ENCODE measurements at places on chromosomes 3 and 15. TPM values are rescaled to one million over a fixed set of nuclear protein-coding genes. Genes with fewer than 3 reads are reported as not detected.
A peak's percentile ranks its signal among the peaks of the same experiment; 100 is the strongest.

DNA sequence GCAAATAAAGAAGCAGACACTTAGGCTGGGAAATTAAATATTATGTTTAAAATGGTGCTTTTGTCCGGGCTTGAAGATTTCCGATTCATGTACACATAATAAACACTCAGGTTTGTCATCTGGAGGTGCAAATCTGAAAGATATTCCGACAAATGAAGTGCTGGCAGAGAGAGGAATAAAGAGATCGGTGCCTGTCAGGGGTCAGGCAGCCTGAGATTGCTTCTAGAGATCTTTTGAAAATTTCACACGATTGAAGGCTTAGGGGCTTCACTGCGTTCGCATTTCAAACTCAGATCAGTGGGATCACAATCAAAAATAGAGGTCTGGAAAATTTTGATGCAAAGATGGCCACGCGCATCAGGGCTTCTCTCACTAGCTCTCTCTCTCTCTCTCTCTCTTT lies 33.2 kb downstream of the NR2F2 start:
- no peaks in the 10 kb centered on the region for H3K36me3 ChIP-seq
- no peak overlapping the region for H3K4me3 ChIP-seq
- no peak overlapping the region for H3K27ac ChIP-seq
- no peaks in the 10 kb centered on the region for H3K27me3 ChIP-seq
- H3K4me1 ChIP-seq, result peaks cover 31% of the 10 kb centered on the region
- no peak for DNase-seq

GRCh38 chr3:155233213-155233612 lies 60.3 kb downstream of the STRIT1 start:
- H3K36me3 ChIP-seq, result no peaks in the 10 kb centered on the region
- H3K4me1 ChIP-seq, result no peaks in the 10 kb centered on the region
- H3K27me3 ChIP-seq, result no peaks in the 10 kb centered on the region
- no peak overlapping the region for H3K4me3 ChIP-seq
- peak overlapping the region; percentile 93 for H3K27ac ChIP-seq
- DNase-seq, result peak; percentile 83

GRCh38 chr3:194294895-194295214 lies 56.3 kb downstream of the CPN2 start:
- no peaks in the 10 kb centered on the region for H3K27me3 ChIP-seq
- no peak for DNase-seq
- H3K27ac ChIP-seq, result no peak overlapping the region
- H3K4me1 ChIP-seq, result peaks cover 13% of the 10 kb centered on the region

PRKAR2A gene
- total RNA-seq, result 26.8 TPM

LOXL1 gene
- 59.0 TPM for total RNA-seq

DNA sequence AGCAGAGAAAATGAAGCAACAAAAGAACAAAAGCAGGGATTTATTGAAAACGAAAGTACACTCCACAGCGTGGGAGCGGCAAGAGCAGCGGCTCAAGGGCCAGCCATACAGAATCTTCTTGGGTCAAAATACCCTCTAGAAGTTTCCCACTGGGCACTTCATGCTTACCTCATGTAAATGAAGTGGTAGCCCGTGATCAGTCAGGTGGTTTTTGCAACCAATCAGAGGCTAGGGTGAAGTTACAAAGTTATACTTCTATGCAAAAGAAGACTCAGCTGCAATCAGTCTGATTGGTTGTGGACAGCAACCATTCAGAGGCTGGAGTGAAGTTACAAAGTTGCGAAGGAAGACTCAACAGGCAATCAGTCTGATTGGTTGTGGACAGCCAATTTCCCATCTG lies 37.8 kb upstream of the TRH start:
- H3K4me3 ChIP-seq, result peak overlapping the region; percentile 1
- no peaks in the 10 kb centered on the region for H3K27me3 ChIP-seq
- H3K36me3 ChIP-seq, result no peaks in the 10 kb centered on the region
- H3K27ac ChIP-seq, result no peak overlapping the region

MESP2 gene
- not detected for total RNA-seq

ACAN gene
- 0.16 TPM for total RNA-seq

IL20RB gene
- 0.41 TPM for total RNA-seq

- H3K36me3 ChIP-seq, result no peaks in the 10 kb centered on the region
- H3K27ac ChIP-seq, result no peak overlapping the region
These were observed 469.5 kb downstream of the CNTN4 start for GRCh38 chr3:2568156-2568555.

GRCh38 chr15:29805043-29805707 lies 17.1 kb downstream of the TJP1 start:
- peak overlapping the region; percentile 10 for H3K27ac ChIP-seq
- DNase-seq, result no peak
- no peak overlapping the region for H3K4me3 ChIP-seq
- no peaks in the 10 kb centered on the region for H3K36me3 ChIP-seq
- H3K27me3 ChIP-seq, result no peaks in the 10 kb centered on the region
- H3K4me1 ChIP-seq, result peaks cover 72% of the 10 kb centered on the region

ZNF662 gene
- 2.7 TPM for total RNA-seq

CLEC3B gene
- 180 TPM for total RNA-seq

CHDH gene
- total RNA-seq, result 2.2 TPM

SLC6A1 gene
- total RNA-seq, result 4.1 TPM

MST1R gene
- 1.2 TPM for total RNA-seq

GABRR3 gene
- total RNA-seq, result not detected

- no peak overlapping the region for H3K4me3 ChIP-seq
- no peak for DNase-seq
- no peaks in the 10 kb centered on the region for H3K27me3 ChIP-seq
These were observed 143.0 kb downstream of the LPP start for GRCh38 chr3:188296761-188297612.

GRCh38 chr3:140344082-140344454 lies 333.8 kb upstream of the TRIM42 start:
- no peaks in the 10 kb centered on the region for H3K36me3 ChIP-seq
- no peaks in the 10 kb centered on the region for H3K27me3 ChIP-seq
- DNase-seq, result no peak
- H3K4me1 ChIP-seq, result no peaks in the 10 kb centered on the region
- H3K27ac ChIP-seq, result no peak overlapping the region

DNA sequence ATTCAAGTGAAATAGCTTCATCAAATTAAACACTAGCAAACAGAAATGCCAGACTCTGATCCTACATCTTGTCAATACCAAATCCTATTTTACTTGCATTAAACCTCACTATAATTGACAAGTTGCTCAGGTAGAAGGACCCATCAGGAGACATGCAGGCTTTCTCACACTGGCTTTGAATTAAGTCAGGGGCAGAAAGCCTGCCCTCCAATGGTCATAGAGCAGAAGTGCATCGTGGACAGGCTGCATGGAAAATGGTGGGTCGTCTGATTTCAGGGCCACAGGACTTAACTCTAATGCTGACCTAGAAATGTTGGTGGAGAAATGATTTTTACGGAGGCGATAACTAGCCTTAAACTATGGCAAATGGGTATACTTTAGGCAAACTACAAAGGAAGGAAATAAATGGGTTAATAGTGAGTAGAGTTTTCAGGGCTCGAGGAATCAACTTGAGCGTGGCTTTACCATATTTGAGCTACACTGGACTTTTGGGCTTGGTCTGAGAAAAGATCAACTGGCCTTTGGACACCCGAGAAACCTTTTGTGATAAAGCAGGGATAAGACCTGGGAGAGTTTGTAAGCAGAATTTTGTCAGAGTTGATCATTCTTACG lies 283.9 kb downstream of the GRM7 start:
- H3K27me3 ChIP-seq, result no peaks in the 10 kb centered on the region
- no peak overlapping the region for H3K27ac ChIP-seq

ENTPD3 gene
- 0.12 TPM for total RNA-seq

GRCh38 chr3:173923204-173923603 lies 525.7 kb downstream of the NLGN1 start:
- H3K4me1 ChIP-seq, result no peaks in the 10 kb centered on the region
- no peak overlapping the region for H3K4me3 ChIP-seq
- no peak for DNase-seq
- no peaks in the 10 kb centered on the region for H3K27me3 ChIP-seq

DNA sequence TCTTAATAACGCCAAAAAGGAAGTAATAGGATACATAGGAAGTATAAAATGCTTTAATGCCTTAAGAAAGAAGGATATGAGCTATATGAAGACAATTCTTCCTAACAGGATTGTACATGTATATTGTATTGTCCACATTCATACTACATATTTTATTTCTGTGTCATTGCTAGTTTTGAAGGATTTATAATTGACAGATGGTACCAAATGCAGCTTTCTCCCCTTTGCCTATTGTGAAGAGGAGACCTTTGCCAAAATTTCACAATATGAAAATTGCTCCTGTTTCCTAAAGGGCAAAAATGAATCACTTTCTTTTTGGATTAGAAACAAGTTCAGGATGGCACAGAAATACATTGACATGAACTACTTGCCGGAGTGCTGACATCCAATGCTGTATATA lies 34.8 kb upstream of the EOMES start:
- no peak overlapping the region for H3K4me3 ChIP-seq
- no peaks in the 10 kb centered on the region for H3K4me1 ChIP-seq
- DNase-seq, result no peak
- no peak overlapping the region for H3K27ac ChIP-seq
- H3K27me3 ChIP-seq, result no peaks in the 10 kb centered on the region
- no peaks in the 10 kb centered on the region for H3K36me3 ChIP-seq

EEF1AKMT4 gene
- 2.1 TPM for total RNA-seq

CX3CR1 gene
- 0.59 TPM for total RNA-seq
